ENCODE measurements at places on chromosomes 11 and 22.

DNA sequence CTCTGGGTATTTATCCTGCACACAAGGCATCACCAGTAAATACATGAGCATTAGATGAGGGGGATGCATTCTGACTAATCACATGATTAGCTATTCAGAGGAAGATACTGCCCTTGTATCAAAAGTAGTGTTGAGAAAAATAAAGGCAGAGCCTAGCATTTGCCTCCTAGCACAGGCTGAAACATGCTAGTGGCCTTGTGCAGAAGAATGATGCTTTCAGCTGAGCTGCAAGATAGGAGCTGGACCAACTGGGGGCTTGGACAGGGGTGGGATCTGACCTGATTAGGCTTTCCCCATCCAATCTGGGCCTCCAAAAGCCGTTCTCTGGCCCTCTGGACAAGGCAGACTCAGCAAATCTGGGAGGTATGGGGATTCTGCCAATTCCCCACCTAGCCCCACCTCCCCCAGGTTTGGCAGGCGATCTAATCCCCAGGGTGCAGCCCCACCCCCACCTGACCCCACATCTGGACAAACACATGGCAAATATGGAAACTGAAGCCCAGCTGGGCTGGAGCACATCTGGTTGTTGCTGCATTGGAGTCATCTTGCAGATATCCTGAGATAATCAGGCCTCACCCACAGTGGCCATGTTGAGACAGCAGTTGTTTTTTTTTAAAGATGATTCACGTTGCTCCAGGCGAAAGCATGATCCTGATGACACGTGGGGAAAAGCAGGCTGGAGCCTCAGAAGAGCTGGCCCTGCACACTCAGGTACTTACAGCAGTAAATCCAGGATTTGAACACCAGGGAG lies 4.4 kb upstream of the MISFA start:
- DNase-seq = no peak

DNA sequence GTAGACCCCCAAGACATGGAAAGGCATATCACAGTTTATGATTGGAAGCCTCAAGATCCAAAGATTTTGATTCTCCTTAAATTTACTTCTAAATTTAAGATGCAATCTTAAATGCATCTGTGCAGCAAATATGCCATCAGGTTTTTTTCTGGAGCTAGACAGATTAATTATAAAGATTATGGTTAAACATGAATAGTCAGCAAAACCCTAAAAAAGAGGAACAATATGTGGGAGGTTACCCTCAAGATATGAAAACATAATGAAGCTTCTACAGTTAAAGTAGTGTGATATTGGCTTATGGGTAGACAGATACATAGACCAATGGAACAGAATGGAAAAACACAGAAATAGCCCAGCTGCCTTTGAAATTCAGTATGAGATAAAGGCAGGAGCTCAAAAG lies 31.7 kb downstream of the OR8B12 start:
- no peak for DNase-seq

- DNase-seq = no peak
Observed at GRCh38 chr11:34825315-34825669, 90.9 kb downstream of the APIP start.

- no peak for DNase-seq
Observed at GRCh38 chr22:44648821-44649565, 53.0 kb upstream of the PRR5 start.

DNA sequence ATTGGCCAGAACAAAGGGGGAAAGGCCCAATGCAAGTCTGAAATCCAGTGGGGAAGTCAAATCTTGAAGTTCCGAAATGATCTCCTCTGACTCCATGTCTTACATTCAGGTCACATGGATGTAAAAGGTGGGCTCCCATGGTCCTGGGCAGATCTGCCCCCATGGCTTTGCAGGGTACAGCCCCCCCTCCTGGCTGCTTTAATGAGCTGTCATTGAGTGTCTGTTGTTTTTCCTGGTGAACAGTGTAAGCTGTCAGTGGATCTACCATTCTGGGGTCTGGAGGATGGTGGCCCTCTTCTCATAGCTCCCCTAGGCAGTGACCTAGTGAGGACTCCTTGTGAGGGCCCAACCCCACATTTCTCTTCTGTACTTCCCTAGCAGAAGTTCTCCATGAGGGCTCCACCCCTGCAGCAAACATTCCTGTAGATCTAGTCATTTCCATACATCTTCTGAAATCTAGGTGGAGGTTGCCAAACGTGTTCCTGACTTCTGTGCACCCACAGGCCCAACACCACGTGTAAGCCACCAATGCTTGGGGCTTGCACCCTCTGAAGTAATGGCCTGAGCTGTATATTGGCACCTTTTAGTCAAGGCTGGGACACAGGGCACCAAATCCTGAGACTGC lies 9.3 kb downstream of the CARD18 start:
- no peak for DNase-seq

GRCh38 chr11:81892770-81893635 lies 840.7 kb downstream of the FAM181B start:
- DNase-seq = no peak

DNA sequence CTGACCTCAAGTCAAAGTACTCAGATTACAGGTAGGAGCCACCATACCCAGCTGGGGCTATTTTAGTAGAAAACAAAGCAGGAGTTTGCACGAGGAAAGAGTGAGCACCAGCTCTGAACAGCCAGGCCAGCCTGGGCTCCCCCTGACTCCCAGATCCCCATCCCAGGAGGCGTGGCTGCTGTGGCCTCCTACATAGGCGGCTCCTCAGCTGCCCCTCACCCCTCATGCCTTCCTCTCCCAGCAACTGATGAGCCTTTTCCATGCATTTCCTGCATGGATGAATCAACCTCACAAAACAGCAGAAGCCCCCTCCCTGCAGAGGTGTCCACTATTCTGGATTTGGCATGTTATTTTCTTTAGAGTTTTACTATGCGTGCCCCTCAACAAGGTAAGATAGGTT lies 10.5 kb upstream of the FLRT1 start:
- DNase-seq = no peak

GRCh38 chr22:23386822-23387580 lies 193.1 kb downstream of the IGLL1 start:
- DNase-seq = no peak

GRCh38 chr11:117510646-117511045 lies 183.0 kb downstream of the CEP164 start:
- DNase-seq = no peak

GRCh38 chr11:102154806-102155205 lies 44.6 kb downstream of the YAP1 start:
- DNase-seq = no peak

- DNase-seq = no peak
Observed at GRCh38 chr11:2424811-2425495, 19.4 kb downstream of the TRPM5 start.

DNA sequence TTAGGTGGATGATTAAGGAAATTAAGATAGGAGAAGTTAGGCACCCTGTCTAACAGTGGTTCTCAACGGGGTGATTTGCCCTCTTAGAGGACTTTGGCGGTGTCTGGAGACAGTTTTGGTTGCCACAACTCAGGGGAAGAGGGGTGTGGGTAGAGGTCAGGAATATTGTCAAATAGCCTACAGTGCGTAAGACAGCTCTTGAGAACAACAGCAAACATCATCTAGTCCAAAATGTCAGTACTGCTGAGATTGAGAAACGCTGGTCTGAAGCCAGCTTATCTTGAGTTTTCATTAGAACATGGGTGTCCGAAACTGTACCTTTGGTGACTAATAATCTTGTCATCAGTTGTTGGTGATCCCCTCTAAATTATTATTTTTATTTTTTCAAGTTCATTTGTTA lies 38.4 kb downstream of the CECR2 start:
- DNase-seq = no peak

GRCh38 chr11:83725728-83726127 lies 439.6 kb upstream of the CCDC90B start:
- no peak for DNase-seq

DNA sequence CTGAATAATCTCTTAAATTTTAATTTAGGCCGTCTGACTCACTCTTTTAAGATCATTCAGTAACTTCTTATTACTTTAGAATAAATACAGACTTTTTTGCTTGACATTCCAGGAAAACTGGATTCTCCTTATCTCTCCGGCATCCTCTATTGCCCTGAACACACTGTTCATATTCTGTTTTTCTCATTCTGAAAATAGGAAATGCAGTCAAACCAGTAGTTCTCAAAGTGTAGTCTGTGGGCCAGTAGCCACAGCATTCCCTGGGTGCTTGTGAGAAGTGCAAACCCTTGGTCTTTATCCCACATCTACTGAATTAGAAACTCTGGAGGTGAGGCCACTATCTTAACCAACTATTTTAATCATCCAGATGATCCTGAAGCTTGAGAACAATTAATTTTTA lies 84.3 kb downstream of the PANX1 start:
- no peak for DNase-seq

DNA sequence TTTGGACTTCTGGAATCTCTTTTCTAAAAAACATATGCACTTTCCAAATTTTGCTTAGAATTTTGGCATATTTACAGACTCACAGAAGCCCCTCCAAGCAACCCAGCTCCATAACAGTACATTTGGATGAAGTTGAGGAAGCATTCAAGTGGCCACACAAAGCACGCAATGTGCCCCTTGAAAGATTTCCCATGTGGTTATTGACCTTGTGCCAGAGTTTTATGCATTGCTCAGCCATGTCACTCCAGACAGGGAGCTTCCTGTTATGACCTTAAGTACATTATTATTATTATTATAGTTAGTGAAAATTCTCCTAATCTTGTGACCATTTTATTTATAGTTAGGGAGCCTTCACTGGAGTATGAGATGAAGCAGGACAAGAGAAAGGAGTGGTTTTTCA lies 35.0 kb upstream of the BDNF start:
- DNase-seq = no peak

GRCh38 chr11:86719781-86720463 lies 47.5 kb upstream of the ME3 start:
- DNase-seq = no peak

GRCh38 chr11:66363187-66363601 lies 8.4 kb downstream of the SLC29A2 start:
- no peak for DNase-seq

GRCh38 chr11:114226356-114226755 lies 69.8 kb upstream of the NNMT start:
- no peak for DNase-seq

- no peak for DNase-seq
Observed at GRCh38 chr22:17475318-17476230, 87.7 kb upstream of the SLC25A18 start.

- no peak for DNase-seq
Observed at GRCh38 chr11:285021-285893, 3.7 kb upstream of the PGGHG start.

DNA sequence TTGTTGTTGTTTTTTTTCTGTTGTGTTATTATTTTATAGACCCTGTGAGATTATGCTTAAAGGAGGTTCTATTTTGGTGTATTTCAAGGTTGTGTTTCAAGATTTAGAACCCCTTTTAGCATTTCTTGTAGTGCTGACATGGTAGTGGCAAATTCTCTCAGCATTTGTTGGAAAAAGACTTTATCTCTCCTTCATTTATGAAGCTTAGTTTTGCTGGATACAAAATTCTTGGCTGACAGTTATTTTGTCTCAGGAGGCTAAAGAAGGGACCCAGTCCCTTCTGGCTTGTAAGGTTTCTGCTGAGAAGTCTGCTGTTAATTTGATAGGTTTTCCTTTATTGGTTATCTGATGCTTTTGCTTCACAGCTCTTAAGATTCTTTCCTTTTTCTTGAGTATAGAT lies 40.7 kb upstream of the ARHGAP20 start:
- DNase-seq = no peak

DNA sequence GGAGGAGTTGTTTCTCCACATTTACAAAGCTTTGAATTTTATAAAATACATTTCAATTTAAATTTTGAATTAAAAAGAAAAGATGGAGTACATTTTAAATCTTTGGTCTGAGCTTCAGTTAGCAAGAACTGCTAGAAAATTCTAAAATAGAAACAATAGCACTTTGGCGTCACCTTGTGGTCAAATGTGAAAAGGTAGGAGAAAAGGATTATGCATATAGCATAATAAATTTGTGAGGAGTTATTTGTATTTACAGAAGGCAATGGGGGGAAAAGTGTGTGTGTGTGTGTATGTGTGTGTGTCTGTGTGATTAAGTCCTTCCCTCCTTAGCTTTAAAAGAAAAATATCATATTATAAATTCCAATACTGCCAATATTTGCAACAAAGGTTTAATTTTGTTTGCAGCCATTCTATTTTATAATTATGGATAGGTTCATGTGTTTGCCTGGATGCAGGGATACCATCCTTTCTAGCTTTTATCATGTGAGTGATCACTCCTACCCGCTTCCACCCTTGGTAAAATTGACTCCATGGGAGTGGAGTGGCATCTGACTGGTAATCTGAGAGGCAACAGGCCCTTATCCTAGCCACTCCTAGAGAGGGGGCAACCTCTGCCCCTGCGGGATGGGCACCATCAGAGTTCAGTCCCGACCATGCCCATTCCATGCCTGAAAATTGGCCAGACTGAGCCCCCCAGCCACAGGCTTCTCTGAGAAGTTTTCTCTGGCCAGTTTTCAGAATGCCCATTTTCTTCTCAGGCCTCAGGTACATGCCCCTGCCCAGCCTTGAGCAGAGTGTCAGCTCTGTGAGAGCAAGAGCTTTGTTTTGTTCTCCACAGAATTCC lies 13.6 kb upstream of the LGR4 start:
- no peak for DNase-seq
